Left renal pelvis (tissue), 4 donors: ENCODE measurements at places on chromosomes 16 and 17.
A peak's percentile ranks its signal among the peaks of the same experiment; 100 is the strongest.

DNA sequence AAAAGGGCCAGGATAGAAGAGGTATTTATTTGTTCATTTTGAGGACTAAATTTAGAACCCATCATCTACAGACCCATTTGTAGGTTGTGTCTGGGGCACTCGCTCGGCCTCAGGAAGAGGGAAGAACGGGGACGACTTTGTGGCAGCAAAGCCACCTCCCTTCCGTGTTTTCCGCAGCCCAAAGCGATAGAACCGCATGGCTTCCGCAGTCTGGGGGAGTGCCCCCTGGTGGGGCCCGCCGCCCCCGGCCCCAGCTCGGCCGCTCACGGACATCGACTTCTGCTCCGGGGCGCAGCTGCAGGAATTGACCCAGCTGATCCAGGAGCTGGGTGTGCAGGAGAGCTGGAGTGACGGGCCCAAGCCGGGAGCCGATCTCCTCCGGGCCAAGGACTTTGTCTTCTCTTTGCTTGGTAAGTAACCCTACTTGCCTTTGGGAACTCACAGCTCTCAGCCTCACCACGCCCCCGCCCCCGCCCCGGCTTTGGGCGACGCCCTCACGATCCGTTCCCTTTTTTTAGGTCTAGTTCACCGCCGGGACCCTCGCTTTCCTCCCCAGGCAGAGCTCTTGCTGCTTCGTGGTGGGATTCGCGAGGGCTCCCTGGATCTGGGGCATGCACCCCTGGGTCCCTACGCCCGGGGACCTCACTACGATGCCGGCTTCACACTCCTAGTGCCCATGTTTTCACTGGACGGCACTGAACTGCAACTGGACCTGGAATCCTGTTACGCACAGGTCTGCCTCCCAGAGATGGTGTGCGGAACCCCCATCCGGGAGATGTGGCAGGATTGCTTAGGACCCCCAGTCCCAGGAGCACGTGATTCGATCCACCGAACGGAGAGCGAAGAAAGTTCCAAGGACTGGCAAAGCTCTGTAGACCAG, 681 bp downstream of the TMEM102 start:
- peak; percentile 9 for DNase-seq

- peak; percentile 71 for DNase-seq
These were observed 598 bp downstream of the INPP5K start for GRCh38 chr17:1515640-1516387.

DNA sequence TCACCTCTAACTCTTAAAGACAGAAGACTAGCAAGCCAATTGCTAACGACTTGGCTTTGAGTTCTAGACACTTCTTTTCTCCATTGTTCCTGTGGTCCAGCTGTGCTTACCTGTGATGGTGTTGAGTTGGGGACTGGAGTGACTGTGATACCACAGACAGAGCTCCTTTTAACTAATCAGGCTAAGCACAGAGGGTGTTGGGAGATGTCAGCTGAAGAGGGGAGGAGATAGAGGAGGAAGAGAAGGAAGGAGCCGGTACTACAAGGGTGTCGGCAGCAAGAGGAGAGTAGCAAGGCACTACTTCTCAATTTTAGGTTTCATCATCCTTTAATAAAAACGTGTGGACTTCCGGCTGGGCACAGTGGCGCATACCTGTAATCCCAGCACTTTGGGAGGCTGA, 5.1 kb upstream of the MYO1D start:
- DNase-seq: no peak

DNA sequence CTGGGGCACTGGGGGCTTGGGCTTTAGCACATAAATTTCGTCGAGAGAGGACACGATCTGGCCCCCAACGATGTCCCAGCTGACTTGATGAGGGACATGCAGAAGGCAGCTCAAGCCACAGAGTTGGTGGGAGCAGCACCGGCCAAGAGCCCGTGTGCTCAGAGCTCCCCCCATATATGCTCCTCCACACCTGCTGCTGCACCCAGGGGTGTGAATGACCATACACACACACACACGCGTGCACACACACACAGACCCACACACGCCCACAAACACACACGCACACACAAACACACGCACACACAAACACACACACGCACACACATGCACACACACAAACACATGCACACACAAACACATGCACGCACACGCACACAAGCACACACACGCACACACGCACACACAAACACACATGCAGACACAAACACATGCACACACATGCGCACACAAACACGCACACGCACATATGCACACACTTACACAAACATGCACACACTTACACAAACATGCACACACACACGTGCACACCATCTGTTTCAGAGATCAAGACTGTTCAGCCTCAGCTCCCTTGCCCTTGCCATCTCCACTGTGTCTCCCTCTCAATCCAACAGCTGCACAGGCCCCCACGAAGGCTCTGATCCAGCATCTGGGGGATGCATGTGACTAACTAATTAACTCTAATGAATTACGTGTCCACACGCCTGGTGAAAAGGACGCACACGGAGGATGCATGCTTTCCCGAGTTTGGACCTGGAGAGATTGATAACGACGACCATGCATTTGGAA, 85.6 kb upstream of the TNRC6C start:
- DNase-seq: no peak

GRCh38 chr16:69930117-69930776, 20.9 kb upstream of the CLEC18A start:
- DNase-seq: peak; percentile 40

- no peak for DNase-seq
These were observed 29.5 kb downstream of the SBK1 start for GRCh38 chr16:28321700-28322411.

- DNase-seq: no peak
These were observed 68.8 kb downstream of the ZNF18 start for GRCh38 chr17:11928436-11928835.

- no peak for DNase-seq
These were observed 11.4 kb downstream of the CTNS start for GRCh38 chr17:3647769-3648555.
